ENCODE measurements at places on chromosomes 5 and 9.

DNA sequence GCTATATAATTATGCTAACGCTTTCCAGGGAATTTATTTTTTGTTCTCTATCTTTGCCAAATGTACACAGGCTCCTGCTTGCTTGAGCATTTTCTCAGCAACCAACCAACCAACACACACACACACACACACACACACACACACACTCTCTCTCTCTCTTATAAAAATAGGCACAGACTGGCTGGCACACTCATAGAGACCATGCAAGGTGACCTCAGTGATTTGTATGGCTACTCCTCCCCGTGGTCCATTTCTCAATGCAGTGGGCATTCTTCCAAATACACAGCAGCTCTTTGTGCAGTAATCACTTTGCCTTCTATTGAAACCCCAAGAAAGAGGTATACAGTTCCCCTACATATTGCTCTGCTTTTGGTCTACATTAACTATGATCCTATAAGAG lies 416.0 kb downstream of the MAN2A1 start:
- no peak for DNase-seq

DNA sequence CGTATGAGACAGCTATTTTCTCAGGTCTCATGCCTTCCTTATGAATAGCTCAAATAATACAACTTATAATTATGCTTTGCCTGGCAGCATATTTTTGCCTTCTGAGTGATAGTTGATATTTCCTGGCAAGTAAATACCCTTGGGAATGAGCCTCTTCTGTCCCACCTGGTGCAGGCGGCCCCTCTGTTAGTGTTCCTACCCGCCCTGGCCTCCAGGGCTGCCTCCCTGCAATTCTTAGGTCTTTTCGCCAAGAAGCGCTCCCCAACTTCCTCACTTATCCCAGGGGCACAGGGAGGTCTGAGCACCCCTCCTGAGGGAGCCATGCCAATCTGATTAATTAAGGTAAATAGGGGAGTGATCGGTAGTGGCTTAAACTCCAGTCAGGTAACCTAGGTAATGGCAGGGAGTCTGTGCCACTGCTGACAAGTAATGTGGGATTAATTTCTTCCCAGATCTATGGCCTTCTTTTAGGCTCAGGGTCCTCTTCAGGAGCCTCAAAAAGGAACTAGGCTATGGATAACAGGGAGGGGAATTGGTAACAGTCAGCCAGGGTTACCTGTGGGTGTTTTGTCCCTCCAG lies 81.5 kb downstream of the GALNT10 start:
- DNase-seq: no peak

- no peak for DNase-seq
These were observed 14.3 kb downstream of the AFF4 start for GRCh38 chr5:132949136-132949535.

GRCh38 chr5:151310932-151311331 lies 7.4 kb upstream of the SLC36A3 start:
- DNase-seq: no peak
